ENCODE measurements at places on chromosomes 5 and 9. TPM values are rescaled to one million over a fixed set of nuclear protein-coding genes. Genes with fewer than 3 reads are reported as not detected.

The CCL27 gene
- not detected for total RNA-seq

The TEK gene
- not detected for total RNA-seq

The GRXCR2 gene
- not detected for total RNA-seq

The GRIA1 gene
- not detected for total RNA-seq

The CARTPT gene
- not detected for total RNA-seq

The KIF4B gene
- total RNA-seq, result not detected

The CNTLN gene
- total RNA-seq, result 0.11 TPM

The TMEM38B gene
- 16.6 TPM for total RNA-seq

The TEX48 gene
- total RNA-seq, result not detected

The DRD1 gene
- not detected for total RNA-seq

The SLC6A3 gene
- total RNA-seq, result not detected

The SHISAL2B gene
- total RNA-seq, result not detected

The LHX3 gene
- total RNA-seq, result not detected

The TEX53 gene
- total RNA-seq, result not detected

The PLPP1 gene
- total RNA-seq, result 6.8 TPM

The UGT3A1 gene
- total RNA-seq, result not detected

The OLFML2A gene
- total RNA-seq, result not detected

The SLC28A3 gene
- total RNA-seq, result not detected

The SLC6A7 gene
- total RNA-seq, result not detected

The MACIR gene
- 2.9 TPM for total RNA-seq

The MOB3B gene
- 0.64 TPM for total RNA-seq

The KCTD16 gene
- total RNA-seq, result 0.20 TPM

All from CD4-positive, alpha-beta memory T cell (primary cell).